ENCODE measurements at places on chromosomes 2 and 18. TPM values are rescaled to one million over a fixed set of nuclear protein-coding genes. Genes with fewer than 3 reads are reported as not detected.

The COL5A2 gene
- total RNA-seq = 2.3 TPM

GRCh38 chr2:6909431-6910385 is 7.5 kb upstream of the RNF144A start:
- DNase-seq = no peak

GRCh38 chr2:112577756-112578155 is 6.7 kb upstream of the CHCHD5 start:
- DNase-seq = no peak

DNA sequence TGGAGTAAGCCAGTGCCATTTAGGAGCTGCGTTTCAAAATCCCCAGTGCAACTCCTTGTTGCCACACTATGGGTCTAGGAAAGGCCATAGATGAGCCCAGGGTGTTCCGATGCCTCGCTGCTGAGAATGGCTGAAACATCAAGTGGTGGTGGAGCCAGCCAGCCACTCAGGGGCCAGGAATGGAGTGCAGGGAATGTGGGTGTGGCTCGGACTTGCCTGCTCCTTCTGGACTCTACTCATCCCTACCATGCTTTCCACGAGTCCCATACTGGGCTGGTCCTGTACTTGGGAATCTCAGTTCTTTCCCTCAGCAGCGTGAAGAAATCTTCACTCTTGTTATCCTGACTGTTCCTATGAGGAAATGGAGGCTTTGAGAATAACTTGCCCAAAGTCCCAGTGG is 143.5 kb downstream of the INSIG2 start:
- DNase-seq = no peak

DNA sequence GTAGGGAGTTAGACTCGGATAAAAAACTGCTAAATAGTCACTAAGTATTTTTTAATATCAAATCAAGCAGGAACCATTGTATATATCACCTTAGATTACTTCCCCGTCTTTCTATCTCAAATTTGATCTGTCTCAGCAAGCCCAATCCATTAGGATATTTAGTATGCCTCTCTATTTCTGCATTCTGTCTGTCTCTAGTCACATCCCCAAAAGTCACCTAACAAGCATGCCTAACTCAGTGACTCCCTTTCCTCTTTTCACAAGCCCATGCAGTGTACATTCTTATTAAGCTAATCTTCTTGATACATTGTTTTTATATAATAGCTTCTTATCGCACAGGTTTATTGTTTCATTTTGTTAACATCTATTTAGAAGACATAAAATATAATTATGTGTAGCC is 57.8 kb downstream of the PDE1A start:
- DNase-seq = no peak

DNA sequence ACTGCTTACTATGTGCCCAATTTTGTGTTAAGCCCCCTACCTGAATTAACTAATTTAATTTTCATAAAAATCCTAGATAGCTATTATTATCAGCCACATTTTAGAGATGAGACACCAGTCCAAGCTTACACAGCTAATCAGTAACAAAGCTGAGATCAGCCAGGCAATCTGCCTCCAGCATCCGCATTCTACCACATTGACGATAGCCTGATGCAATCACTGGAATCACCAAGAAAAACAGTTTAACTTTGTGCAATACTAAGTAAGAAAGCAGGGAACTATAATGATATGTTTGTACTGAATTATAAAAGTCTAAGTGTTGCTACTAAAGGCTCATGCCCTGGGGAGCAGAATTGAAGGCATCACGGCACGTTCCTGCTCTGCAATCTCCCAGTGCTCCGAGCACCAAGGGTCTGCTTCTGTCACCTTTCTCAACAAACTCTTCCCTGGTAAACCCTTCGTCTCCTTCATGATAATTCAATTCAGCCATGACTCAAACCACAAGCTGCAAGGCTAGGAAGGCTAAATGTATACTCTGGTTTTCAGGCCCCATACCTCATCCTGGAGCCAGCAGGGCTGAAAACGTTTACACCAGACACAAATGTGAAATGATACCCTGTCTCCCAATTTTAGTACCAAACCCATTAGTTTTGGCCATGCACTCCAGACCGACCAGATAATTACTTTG is 19.4 kb downstream of the KANSL3 start:
- DNase-seq = no peak

The STK39 gene
- 28.8 TPM for total RNA-seq

DNA sequence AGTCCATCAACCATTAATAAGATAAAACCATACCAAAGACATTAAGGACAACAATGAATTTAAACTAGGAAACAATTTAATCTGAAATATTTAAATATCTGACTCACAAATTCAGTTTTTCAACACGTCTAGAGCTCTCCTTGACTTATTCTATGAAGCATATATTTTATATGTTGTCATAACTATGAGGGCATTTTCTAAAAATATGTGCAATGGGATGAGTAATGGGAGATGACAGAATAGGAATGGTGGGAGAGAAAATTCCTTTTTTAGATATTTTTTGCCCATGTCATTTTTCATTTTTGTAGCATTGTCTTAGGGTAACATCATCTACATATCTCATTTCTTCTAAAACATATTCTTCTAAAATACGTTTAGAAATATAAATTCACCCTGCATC is 79.2 kb upstream of the CDH2 start:
- no peak for DNase-seq
